Fibroblast of skin of left quadriceps (primary cell): ENCODE measurements at places on chromosomes 7 and 10.

- no peak for DNase-seq
These were observed 238.2 kb downstream of the CELF2 start for GRCh38 chr10:11255796-11256444.

DNA sequence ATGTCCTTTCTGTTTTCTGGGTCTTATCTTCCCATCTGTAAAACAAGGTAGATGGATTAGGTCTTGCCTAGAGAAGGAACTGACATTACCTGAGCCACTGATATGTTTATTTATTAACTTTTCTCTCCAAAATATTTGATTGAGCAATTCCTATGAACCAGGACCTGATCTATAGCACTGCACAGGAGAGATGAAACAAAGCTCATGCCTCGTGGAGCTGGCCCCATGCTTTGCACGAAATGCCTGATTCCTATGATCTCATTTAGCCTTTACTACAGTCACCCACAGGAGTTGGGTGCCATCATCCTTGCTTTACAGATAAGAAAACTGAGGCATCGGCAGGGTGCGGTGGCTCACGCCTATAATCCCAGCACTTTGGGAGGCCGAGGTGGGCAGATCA lies 48.2 kb upstream of the ZMIZ1 start:
- no peak for DNase-seq

DNA sequence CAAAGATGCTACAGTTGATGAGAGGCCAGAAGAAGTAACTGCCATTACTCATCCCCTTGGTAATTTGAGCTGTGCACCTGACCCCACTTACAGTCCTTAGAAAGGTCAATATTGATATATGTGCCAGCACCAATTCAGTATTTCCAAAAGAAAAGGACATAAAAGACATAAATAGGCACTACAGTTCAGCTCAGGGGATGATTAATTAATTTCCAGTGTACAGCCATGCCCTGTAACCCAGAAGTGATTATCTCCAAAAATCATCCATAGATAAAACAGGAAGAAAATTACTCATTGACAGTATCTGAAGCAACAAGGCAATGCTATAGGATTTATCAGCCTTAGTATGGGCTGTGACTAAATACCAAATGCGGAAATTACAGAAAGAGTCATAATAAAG lies 82.4 kb downstream of the PHYHIPL start:
- DNase-seq: no peak

GRCh38 chr10:73366381-73367298 lies 8.0 kb upstream of the CFAP70 start:
- no peak for DNase-seq

GRCh38 chr10:11993834-11994468 lies 48.7 kb downstream of the UPF2 start:
- no peak for DNase-seq

- DNase-seq: no peak
These were observed 101.3 kb downstream of the TWIST1 start for GRCh38 chr7:19016140-19016539.

DNA sequence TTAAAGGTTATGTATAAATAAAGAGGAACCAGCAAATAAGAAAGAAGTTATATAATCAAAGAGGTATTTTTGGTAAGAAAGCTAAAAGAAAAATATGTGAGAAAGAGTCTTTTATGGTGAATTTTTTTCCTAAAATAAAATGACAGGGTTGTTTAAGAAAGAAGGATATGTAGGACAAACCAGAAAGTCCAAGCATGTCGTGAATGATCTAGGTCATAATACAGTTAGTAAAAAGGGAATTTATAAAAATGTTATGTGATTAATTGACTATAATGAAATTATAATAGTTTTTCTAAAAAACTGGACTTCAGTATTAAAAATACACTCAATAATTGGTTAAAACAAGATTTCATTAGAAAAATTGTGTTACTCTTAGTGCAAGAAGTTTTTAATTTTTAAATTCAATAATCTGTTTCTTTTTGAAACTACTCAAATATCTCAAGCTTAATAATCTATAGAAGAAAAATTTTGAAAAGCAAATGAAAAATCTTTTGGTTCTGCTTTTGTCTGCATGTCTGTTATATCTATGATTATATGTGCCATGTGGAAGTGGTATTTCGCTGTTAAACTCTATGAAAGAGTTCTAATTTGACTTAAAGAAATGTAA lies 23.3 kb downstream of the AVL9 start:
- DNase-seq: no peak

DNA sequence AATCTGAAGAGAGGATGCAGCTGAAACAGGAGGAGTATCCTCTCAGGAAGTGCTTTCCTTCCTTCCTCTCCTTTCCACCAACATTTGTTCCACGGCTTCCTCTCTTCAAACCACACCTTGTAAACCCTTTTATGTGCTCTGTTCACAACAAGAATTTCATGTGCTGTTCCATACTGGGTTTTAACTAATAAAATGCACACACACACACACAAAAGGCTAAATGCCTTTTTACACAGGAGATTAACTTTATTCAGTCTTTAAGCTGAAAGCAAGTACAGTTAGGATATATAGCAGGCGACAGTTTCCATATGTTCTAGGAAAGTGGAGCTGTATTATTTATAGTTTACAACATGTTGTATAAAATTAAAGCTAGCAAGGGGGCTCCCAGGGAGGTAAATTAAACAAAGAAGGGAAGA lies 106.7 kb downstream of the REEP3 start:
- DNase-seq: no peak

DNA sequence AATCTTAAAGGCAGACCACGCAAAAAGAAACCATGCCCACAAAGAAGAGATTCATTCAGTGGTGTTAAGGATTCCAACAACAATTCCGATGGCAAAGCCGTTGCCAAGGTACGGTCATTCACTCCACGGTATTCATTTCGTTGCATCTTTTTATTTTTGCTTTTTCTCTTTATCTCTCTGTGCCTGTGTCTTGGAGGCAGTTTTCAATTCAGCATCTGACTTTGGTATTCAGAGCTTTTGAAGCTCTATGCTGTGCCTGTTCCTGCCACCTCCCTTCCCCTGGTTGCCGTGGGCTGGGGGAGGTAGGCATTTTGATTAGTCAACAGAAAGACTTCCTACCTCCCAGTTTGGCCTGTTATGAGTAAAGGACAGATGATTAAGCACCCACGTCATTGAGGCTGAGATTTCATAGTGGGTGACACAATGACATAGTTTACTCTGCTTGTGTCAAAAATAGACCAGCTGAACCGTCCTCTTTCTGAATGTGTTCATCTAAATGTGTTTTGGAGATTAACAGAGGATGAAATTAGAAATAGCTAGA lies 149.5 kb downstream of the ARID5B start:
- DNase-seq: peak; percentile 80

DNA sequence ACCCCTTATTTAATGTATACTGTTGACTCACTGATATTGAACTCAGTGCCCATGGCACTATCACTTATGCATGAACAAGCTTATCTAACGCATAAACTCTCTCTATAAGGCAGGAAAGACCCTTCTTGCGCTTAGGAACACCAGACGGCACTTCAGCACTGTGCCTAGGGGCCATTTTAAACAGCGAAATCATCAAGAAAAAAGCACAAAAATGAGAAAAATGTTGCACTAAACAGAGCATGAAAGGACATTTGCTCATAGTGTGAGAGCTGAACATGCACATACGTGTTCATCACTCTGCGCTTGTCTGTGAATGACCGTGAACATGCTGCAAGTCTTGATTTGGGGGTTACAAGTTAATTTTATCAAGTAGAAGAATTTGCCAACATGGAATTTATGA lies 109.6 kb downstream of the WDR11 start:
- no peak for DNase-seq

- peak; percentile 96 for DNase-seq
These were observed 186.5 kb upstream of the BET1 start for GRCh38 chr7:94190599-94191061.

DNA sequence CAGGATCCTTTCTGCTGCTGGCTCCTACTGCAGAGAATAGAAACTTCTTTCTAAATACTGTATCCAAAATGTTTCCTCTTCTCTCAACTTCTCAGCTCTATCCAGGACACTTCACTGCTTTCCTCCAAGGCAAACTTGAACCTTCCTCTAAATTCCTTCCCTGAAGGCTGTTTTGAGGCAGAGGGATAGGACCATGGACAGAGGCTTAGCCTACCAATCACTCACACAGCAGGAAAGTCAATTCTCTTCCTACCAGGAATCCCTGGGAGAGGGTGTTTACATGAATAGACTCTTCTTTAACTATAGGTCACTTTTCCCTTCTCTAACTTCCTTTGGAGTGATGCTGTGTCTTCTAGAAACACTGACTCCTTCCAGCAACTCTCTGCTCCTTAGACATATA lies 115.6 kb upstream of the MKLN1 start:
- DNase-seq: no peak

GRCh38 chr7:45682358-45682735 lies 108.2 kb downstream of the ADCY1 start:
- no peak for DNase-seq

DNA sequence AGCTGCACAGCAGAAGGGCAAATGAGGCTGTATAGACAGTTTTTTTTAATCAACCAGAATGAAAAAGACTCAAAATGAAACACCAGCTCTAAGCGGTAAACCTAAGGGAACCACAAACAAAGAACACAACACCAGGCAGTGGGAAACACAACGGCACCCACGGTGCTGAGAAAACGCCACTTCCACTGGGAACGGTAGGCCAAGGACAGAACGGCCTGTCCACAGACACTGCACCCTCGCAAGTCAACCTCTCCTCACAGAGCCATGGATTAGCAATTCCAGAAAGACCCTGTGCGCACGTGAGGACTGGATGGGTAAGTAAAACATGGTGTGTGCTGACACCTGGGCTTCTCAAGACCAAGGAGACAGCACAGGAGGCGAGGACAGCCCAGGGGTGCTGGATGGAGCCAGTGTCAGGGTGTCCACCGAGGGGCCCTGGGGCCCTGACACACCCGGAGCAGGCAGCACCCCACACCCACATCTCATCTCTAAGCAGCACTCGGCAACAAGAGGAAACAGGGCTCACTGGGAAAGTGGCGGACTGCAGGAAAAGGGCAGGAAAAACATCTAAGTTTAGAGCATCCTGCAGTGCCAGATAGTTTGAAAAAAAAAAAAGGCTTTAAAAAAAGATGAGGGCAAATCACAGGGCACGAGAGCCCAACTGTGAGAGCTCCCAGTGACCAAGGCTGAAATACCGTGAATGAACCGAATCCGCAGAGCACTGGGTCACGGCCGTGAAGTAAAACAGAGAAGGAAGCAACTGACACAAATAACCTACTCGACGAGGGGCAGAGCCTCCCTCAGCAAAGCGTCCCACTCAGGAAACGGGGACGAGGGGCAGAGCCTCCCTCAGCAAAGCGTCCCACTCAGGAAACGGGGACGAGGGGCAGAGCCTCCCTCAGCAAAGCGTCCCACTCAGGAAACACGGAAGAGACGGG lies 120.2 kb downstream of the MAD1L1 start:
- no peak for DNase-seq

DNA sequence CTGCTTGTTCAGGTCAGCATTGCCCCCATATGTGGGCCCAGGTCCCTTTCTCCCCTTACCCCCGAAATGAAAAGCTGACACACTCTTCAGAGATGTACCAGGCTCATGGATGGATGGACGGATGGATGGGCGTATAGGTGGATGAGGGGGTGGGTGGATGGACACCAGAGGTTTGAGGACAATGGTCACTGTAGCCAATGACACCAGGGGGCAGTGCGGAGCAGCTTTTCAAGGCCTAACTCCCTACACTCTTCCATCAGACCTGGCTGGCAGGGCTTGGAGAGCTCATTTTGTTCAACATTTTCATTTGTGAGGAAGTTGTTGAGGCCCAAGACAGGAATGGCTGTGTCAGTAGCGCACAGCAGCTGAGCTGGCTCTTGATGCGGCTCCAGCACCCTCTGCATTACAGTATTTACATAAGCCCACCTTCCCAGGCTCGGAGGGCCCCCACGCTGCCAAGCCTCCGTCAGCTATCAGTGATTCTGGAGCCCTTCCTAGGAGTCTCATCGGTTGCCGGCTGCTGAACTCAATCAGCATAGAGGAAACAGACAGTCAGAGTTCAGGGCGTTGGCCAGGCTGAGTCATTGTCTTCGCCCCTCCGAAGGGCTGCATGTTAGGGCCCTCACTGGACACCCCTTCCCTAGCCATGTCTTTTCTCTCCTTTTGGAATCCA lies 11.6 kb upstream of the FFAR4 start:
- DNase-seq: no peak

GRCh38 chr10:103982639-103983038 lies 15.7 kb downstream of the SLK start:
- DNase-seq: no peak

GRCh38 chr10:42734536-42734935 lies 48.1 kb upstream of the BMS1 start:
- no peak for DNase-seq

DNA sequence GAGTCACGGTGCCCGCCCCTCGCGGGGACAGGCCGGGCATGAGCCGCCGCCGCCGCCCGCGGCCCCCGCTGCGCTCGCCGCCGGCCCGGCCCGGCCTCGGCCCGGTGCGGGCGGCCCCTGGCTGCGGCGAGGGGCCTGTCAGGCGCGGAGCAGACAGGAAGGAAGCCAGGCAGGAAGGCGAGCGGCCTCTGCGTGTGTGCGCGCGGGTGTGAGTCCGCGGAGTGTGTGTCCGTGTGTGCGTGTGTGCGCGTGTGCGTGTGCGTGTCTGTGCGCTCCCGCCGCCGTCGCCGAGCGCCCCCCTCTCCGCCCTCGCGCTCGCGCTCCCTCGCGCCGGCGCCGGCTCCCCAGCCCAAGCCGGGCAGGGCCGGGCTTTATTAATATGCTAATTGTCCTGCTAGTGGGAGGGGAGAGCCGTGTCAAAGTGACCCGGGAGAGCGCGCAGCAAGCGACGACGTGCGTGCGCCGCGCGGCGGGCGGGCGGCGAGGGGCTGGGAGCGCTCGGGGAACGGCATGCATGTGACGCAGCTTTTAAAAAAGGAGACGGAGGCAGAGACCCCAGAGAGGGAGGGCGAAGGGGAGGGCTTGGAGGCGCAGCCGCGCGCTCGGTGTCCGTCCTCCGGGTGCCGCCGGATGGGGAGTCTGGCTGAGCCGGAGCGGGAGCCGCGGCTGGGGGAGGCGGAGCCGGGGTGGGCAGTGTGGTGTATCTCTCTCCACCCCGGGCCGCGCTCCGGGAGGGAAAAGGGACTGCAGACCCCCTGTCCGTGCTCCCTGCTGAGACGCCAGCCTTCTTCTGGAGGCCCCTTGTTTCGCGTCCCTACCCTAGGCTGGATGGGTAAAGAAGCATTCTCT lies at the start of gene LDB1:
LDB1 (minus strand) TSS at position 227 of the 849 bp plus-strand sequence. CDS start 258 bp downstream, outside the sequence.
- DNase-seq: peak; percentile 66

DNA sequence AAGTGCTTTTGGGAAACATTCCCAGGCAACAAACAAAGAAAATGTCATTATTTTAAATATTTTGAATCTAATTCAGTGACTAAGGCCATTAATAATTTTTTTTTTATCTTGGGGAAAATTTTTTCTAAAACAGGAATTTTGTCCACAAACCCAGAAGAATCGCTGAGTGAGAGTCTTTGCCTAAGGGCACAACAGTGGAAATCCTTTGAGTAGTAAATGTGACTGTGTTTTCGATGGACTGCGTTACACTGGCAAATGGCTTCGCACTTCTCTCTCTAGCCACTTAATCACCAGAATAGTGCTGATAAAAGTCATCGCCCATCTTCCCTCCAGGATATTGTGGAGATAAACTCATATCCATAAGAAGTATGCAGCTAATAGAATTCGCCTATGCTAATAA lies 430.3 kb upstream of the AKR1E2 start:
- no peak for DNase-seq
